ENCODE measurements at places on chromosomes 13 and 19.

- peak; percentile 88 for DNase-seq
These were observed 9.3 kb downstream of the HOOK2 start for GRCh38 chr19:12766051-12766521.

DNA sequence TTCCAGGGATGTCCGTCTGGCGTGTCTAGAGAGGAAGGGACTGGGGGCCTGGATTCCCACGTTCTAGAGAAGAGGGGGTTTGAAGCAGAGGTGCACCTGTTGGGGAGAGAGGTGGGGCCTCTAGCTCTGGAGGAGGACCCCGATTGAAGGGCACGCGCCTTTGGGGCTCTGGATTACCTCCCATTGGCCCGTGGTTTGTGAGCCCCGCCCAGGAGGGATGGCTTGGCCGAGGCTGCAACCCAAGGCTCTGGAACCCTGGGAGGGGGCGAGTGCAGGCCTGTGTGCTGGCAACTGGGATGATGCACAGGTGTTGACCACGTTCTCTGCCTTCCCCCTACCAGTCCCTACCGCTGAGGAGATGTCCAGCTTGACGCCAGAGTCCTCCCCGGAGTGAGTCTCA is 20.2 kb downstream of the TMEM150B start:
- peak; percentile 10 for DNase-seq

- DNase-seq = no peak
These were observed at the start of gene KHSRP for GRCh38 chr19:6424195-6424938. Gene KHSRP, minus strand, starts transcription at chr19:6424811. Its CDS starts 110 bp downstream, at chr19:6424701.

DNA sequence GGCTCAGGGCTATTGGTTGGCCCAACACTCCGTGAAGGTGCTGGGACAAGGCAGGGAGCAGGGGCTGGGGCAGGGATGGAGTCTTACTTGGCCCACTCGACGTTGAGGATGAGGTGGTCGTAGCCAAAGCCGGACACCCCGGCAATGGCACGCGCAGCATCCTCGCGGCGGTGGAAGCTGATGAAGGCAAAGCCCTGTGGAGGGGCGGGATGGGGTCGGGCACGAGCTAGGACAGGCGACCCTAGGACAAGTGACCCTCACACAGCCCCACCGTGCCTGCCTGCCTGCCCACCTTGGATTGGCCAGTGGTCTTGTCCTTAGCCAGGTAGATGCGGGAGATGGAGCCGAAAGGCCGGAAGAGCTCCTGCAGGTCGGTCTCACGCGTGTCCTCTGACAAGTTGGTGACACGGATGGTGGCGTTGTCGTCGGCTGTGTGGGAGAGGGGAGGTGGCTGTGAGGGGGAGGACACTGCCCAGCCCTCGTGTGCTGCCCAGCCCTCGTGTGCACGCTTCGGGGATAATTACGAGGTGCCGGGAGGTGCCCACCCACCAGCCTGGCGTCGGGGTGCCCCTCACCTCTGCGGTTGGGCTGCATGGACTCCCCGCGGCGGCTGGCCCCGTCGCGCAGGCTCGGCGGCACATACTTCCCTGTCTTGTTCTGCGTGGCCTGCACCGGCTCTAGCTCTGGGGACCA is 4.0 kb downstream of the P2RY11 start:
- DNase-seq = peak; percentile 31

- no peak for DNase-seq
These were observed 10.1 kb upstream of the SLC25A42 start for GRCh38 chr19:19053508-19054314.

- DNase-seq = no peak
These were observed 15.9 kb upstream of the DNAJC3 start for GRCh38 chr13:95660981-95661581.

DNA sequence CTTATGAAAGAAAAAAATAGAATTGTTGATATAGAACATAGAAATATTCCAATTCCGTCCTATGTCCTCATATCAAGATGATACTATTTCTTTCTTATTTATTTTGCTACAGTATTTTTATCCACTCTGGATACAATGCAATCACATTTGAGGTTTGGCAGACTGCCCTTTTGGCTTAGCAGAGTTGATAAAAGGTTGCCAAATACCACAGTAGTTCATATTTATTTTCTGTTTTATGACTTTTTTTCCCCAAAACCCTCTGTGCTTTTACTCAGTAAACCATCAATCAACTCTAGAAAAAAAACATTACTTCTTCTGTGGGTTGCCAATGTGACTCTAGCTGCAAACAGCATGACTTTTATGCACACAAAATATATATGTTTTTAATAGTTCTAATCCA is 424.5 kb downstream of the PCDH9 start:
- DNase-seq = peak; percentile 38

- DNase-seq = no peak
These were observed 287 bp upstream of the B3GLCT start for GRCh38 chr13:31199527-31199848.

- no peak for DNase-seq
These were observed 2545.3 kb downstream of the PCDH9 start for GRCh38 chr13:64684685-64685431.

GRCh38 chr19:41422955-41423354 is 4.2 kb downstream of the B3GNT8 start:
- no peak for DNase-seq

GRCh38 chr19:38944981-38945506 is 14.3 kb downstream of the MRPS12 start:
- DNase-seq = peak; percentile 41

DNA sequence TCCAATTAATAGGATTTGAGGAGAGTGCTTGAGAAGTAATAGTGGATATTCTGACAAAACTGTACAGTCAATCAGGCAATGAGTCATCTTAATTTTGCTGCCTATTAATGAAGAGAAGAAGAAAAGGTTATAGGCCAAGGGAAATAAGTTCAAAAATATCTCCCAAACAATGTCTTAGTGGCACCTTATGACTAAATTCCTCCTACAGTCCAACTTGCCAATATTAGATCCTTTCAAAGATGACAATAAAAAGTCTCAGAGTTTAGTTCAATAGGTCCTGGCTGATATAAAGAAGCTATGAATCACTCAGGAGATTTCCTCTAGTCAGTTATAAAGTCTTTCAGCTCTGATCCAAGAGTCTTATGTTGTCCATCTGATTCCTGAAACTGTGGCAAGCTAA is 27.9 kb downstream of the UGGT2 start:
- DNase-seq = no peak

GRCh38 chr19:13068085-13068846 is 34.4 kb downstream of the LYL1 start:
- DNase-seq = no peak

- DNase-seq = no peak
These were observed 8.5 kb upstream of the EEF1AKMT1 start for GRCh38 chr13:20782116-20782708.

GRCh38 chr13:108266321-108266990 is 3.1 kb upstream of the TNFSF13B start:
- no peak for DNase-seq

DNA sequence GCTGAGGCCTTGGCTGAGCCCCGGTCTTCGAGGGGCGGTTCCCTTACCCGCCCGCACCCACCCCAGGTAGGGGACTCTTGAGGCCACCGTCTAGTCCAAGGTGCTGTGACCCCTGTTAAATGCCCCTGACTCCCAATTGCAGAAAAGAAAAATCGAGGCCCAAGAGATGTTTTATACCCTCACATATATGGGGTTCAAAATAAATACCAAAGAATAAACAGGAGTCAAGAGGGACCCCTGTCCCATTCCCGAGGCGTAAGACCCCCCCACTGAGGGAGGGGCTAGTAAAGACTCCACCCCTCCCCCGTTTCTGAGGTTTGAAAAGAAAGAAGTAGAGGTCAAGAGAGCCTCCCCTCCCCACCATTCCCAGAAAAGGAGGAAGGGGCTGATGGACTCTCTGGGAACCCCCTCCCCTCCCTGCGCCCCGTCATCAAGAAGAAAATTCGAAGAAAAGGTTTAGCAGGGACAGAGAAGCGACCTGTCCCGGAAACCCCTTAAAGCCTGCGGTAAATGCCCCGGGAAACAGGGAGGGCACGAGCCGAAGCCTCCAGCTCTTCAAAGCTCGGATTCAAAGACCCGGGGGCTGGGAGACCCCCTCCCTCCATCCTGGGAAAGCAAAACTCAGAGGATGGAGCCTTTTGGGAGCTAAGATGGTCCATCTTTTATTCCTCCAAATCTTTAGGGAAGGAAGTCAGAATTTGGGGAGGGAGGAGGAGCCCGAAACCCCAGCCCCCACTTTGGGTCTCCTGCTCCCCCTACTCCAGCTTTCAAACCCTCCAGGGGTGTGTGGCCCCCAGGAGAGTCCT is 755 bp upstream of the RAB3A start:
- DNase-seq = peak; percentile 86

Measured in right hindlimb (tissue), 1 donor.